Activated T-cell treated with anti-CD3 and anti-CD28 coated beads, Interleukin-2, amount 50 U/mL, for 4 hours (primary cell): ENCODE measurements at places on chromosomes 7 and 10.

DNA sequence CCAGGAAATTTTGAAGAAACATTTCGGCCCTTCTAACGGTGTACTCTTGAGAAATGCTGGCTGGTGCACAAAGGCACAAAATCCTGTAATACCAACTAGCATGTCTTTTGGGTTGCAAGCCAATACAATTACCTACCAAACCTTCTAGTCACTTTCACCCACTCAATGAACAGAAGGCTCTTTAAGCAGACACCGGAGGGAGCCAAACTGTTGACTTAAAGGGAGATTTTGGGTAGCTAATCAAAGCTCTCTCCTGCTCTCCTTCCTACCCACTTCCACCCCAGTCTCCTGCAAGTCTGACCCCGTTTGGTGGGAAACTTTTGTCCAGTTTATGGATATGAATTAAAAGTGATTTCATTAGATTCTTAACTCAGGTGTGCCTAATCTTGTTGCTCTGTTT, 24.0 kb downstream of the GRM3 start:
- no peak for DNase-seq

- no peak for DNase-seq
Measured at GRCh38 chr7:111438369-111439289, 123.7 kb downstream of the IMMP2L start.

GRCh38 chr10:80463868-80464267, 9.8 kb downstream of the TSPAN14 start:
- DNase-seq, result no peak

- no peak for DNase-seq
Measured at GRCh38 chr7:36750451-36750850, 26.2 kb upstream of the AOAH start.

GRCh38 chr7:158407581-158408317, 179.9 kb downstream of the PTPRN2 start:
- no peak for DNase-seq

DNA sequence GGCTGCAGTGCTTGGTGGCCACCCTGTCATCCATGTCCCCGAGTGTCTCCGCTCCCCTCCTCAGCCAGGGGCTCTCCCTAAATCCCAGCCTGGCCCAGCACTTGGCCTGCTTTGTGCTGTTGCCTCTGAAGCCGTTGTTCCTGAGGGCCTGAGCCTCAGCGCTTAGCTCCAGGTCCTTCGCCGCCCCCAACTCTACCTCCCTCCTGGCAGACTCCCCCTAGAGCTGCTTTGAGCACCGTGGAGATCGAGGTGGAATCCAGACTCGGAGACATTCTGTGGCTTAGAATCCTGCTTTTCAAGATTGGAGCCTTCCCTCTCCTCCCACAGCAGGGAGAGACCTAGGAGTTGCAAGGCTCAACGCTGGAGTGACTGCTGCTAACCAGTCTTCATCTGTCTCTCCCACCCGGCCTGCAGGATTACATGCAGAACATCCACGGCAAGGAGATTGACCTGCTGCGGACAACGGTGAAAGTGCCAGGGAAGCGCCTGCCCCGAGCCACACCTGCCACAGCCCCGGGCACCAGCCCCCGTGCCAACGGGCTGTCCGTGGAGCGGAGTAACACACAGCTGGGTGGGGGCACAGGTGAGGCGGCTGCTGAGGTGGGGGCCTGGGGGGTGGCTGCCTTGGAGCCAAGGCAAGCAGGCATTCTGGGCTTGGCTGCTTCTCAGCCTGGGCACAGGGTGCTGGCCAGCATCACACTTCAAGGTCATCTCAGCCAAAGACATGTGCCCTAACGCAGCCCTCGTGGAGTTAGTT, 33.3 kb downstream of the GBX1 start:
- no peak for DNase-seq

- no peak for DNase-seq
Measured at GRCh38 chr7:87448388-87448787, 27.1 kb downstream of the ABCB4 start.

- DNase-seq, result no peak
Measured at GRCh38 chr7:119996634-119997033, 276.3 kb upstream of the KCND2 start.

- DNase-seq, result no peak
Measured at GRCh38 chr10:74047871-74048270, 50.0 kb downstream of the VCL start.

DNA sequence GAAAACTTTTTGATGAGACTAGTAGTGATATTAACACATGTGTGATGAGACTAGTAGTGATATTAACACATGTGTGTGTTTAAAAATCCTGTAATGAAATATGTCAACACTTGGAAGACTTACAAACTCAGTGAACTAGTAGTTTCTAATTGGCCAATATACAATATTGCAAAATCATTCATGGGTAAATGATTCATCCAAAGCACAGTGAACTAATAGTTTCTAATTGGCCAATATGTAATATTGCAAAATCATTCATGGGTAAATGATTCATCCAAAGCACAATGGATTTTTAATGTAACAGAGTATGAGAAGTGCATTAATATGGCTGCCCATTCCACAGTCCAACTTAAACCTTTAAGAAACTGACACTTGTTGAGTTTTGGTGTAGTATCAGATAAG, 77.8 kb downstream of the ATAD1 start:
- DNase-seq, result no peak

GRCh38 chr7:139771001-139771956, 6.5 kb downstream of the HIPK2 start:
- no peak for DNase-seq

DNA sequence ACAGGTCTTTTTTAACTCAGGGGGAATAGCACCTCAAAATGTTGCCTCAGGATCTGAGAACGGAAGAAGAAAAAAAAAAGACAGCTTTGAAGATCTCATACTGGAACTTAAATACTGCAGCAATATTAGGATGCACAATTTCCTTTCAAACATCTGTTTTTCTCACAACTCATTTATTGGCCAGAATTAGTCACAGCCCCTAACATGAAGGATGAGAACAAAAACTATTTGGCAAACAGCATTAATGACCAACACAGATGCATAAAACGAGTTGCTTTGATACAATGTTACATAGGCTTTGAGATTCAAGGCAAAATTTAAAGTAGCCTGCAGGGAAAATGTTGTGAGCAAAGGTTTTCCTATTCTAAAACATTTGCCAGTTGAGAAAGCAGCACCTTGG, 36.5 kb downstream of the JMJD1C start:
- DNase-seq, result no peak

- DNase-seq, result no peak
Measured at GRCh38 chr7:33837356-33837851, 67.9 kb upstream of the BMPER start.

DNA sequence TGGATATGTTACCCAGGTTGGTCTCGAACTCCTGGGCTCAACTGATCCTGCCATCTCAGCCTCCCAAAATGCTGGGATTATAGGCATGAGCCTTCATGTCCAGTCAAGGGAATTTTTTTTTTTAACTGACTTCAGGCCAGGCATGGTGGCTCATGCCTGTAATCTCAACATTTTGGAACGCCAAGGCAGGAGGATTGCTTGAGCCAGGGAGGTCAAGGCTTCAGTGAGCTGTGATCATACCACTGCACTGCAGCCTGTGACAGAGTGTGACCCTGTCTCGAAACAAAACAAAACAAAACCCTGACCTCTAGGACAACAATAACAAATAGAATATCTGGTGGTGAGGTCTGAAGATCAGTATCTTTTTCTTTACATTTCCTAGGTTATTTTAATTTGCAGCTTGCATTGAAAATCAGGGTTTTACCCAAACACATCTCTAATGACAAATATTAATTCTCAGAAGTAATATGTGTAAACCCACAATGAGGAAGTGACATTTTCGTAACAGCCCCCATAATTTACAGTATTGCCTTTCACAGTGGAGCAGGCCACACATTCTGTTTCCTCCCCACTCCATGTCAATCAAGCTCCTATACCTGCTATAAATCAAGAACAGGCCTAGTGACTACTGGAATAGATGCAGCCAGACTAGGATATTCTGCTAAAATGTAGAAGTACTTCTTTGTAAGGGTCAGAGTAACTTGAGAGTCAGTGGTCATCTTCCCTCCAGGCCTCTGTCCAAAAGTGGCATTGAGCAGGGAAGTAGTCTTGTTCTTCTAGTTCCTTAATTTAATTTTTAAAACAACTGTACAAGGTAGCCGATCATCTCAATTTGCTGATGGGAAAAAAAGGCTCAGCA, 43.3 kb upstream of the ECHDC3 start:
- DNase-seq, result no peak

- no peak for DNase-seq
Measured at GRCh38 chr10:91643700-91644099, 10.8 kb upstream of the PPP1R3C start.

DNA sequence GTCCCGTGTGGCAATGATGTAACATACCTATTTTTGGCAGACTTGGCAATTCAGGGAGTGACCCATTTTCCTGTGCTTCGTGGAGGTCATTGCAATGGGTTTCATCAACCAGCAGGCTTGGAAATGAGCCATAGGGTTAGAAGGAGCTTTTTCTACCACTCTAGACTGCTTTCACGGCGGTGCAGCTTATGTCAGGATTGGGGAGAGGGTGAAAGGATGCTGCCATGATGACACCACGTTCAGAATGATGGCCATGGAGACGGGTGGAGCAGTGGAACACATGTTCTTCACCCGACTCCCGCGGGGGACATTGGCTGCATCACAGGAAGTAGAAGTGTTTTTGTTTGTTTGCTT, 220.2 kb downstream of the EMX2 start:
- DNase-seq, result no peak
